ENCODE measurements at places on chromosomes 1 and 21.
A peak's percentile ranks its signal among the peaks of the same experiment; 100 is the strongest.

GRCh38 chr1:89708751-89709375 lies 75.9 kb downstream of the LRRC8C start:
- no peak for DNase-seq

GRCh38 chr1:76428028-76428427 lies 353.5 kb downstream of the ST6GALNAC3 start:
- no peak for DNase-seq

- DNase-seq, result no peak
Observed at GRCh38 chr1:86775395-86775794, 71.0 kb downstream of the SH3GLB1 start.

DNA sequence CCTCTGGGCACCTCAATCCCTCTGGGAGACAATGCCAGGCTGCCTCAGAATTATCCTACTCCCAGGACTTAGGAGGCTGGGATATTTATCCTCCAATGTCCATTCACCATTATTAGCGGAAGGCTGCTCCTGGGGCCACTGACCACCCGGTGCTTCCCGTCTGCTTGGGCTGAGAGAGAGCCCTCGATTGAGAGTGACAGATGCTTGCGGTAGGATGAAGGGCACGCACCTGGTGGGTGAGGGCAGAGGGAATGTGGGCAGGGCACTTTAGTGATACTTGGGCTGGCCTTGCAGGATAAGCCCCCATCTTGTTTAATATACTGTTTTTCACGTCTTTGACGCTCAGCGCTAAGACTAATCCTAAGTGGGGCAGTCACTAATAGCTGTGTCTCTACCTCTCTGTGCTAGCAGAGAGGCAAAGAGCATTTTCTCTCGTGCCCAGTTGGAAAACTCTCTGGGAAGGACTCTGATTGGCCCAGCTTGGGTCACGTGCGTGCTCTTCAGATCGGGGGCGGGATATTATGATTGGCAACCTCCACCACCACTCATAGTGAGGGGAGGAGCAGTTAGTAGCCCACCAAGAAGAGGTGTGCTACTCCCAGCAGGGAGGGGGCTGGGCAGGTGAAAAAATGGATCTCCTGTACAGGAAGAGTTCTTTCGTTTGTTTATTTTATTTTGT lies 10.6 kb upstream of the PARS2 start:
- no peak for DNase-seq

- DNase-seq, result peak; percentile 13
Observed at GRCh38 chr1:40783001-40783905, at the start of gene KCNQ4. TSS of gene KCNQ4 (plus strand) at chr1:40783787. CDS start at chr1:40784094, 307 bp downstream.

- no peak for DNase-seq
Observed at GRCh38 chr1:30536530-30536929, 186.9 kb downstream of the MATN1 start.

GRCh38 chr1:30600258-30600657 lies 123.1 kb downstream of the MATN1 start:
- DNase-seq, result no peak

- DNase-seq, result no peak
Observed at GRCh38 chr21:29300807-29301138, 2.1 kb downstream of the BACH1 start.

DNA sequence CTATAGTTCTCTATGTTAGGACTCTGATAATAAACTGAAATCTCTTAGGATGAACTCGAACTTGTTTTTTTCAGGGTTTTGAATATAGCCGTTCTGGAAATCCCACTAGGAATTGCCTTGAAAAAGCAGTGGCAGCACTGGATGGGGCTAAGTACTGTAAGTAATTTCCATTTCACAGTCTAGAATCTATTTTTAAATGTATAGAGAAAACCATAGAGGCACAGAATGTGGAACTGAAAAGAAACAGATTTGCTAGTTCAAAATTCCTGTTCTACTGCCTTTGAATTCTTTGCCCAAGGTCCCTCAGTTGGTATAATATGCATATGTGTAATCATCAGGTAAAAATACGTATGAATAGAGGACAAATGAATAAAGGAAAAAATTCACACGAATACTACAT lies 4.8 kb downstream of the CTH start:
- DNase-seq, result no peak

Data from activated naive CD4-positive, alpha-beta T cell treated with Interleukin-2 at 50 U/mL for 16 hours (primary cell).